Activated T-helper 1 cell treated with anti-CD3 and anti-CD28 coated beads, Interleukin-2, amount 50 U/mL, for 16 hours (primary cell): ENCODE measurements at places on chromosomes 3 and 15.

GRCh38 chr15:57948351-57949289, 116.9 kb downstream of the ALDH1A2 start:
- no peak for DNase-seq

- no peak for DNase-seq
These were observed 121.7 kb downstream of the CHDH start for GRCh38 chr3:53724566-53724965.

GRCh38 chr15:86163816-86164215, 84.1 kb downstream of the AGBL1 start:
- no peak for DNase-seq

DNA sequence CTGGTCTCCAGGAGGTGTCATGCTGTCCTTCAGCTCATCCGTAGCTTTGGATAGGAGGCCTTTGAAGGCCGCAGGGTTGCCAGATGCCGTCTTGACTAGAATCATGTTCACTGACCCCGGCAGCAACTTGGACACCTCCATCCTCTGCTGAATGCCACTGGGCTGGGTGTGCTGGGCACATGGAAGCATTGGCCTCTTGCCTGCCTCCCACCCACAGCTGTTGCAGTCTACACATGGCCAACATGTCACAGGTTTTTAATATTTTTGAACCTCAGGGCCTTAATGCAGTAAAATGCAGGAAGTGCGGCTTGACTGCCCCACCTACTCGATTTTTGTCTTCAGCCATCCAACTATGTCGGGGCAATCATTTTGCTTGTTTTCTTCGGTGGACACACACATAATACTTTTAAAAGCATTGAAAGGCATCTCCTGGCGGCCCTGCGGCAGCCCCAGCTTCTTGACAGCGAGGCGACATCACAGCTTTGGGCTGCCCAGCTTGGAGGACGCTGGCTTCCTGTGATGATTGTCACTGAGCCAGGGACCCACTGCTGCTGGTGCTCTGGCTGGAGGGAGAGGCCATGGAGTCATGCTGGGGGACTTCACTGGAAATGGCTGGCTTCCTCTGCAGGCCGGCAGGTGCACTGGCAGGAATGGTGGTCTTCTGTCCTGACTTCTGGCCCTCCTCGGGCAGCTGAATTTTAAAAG, 31.6 kb upstream of the ACAD9 start:
- DNase-seq: no peak

- no peak for DNase-seq
These were observed 395.2 kb upstream of the TPM1 start for GRCh38 chr15:62647202-62647842.

GRCh38 chr3:117016378-117016777, 306.8 kb downstream of the TUSC7 start:
- DNase-seq: no peak

DNA sequence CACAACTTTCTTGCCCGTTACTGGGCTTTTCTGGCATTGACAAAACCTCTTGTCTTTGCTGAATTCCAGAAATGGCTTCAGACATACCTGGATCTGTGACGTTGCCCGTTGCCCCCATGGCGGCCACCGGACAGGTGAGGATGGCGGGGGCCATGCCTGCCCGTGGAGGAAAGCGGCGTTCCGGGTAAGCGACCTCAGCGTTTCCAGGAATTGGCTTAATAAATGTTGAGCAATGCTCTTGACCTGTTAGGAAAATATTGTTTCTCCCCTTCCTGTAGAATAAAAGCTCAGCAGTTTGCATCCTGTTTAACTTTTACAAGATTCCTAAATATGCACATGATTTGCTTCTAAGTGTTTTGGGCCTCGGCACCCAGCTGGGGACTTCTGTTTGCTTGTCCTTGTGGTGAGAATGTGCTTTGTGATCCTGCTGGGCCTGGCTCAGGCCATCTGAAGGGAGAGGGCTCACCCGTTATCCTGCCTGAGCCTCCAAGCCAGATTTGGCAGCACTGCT, 46.7 kb downstream of the ARNT2 start:
- DNase-seq: no peak

- DNase-seq: no peak
These were observed 80.0 kb upstream of the TMC3 start for GRCh38 chr15:81454024-81454423.

DNA sequence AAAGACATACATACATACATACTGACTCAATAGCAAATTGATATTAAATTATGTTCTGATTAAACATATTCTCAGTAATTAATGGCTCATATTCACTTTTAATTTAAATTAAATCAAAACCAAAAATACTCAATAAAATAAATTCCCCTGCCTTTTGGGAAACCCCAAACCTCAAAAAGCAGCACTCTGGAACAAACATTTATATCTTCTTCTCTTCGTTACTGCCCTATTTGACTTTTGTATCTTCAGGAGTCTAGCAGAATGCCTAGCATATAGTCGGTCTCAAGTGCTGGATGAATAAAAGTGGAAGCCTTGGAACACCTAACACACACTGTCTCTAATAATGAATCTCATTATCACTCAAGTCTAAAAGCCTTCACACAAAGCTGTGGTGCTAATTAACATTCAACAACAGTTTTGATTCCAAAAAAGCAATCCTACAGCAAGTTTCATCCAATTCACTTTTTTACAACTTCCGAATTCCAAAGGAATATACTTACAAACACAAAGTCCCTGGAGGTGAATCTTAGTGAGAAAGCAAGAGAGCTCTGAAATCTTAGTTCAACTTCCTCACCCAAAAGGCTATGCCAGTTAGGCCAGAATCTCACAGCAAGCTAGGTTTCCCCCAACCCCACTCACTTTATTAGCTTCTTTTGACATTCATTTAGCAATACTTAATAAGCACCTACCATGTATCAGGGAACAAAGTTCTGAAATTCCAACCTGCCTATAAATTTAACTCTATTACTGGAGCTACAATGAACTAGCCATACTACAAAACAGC, 35.0 kb downstream of the GSK3B start:
- DNase-seq: no peak

DNA sequence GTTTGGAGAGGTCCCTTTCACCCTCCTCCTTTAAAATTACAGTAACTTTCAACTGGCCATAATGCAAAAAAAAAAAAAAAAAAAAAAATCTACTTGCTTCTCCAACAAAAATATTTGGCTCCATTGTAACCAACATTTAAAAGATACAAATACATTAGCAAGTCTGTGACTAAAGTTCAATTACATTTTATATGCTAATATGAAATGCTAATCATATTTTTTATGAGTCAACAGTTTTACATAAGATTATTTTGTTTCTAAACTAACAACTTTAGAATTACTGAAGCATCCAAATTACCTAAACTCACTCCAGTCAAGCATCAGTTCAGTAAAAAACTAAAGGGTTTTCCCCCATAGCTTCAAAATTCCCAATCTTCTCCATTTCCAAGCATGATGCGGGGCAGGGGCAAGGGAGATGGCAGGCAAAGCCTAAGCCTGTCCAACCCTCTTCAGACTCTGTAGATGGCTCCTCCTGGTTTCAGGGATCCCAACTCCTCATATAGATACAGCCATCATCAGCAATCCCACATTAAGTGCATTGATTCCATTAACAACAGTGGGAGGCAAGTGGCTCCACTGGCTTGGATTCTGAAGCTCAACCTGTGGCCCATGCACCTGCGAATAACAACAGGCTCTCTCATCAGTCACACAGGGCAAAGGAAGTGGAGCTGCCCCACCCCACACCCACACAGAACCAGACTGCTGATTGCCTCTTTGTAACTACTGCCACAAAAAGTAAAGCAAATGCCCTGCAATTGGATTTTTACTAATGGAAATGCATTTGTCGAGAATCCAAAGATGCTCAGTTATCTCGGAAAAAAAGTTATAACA, 15.0 kb downstream of the SFMBT1 start:
- DNase-seq: peak; percentile 17

GRCh38 chr3:190499122-190499521, 14.8 kb upstream of the IL1RAP start:
- no peak for DNase-seq

DNA sequence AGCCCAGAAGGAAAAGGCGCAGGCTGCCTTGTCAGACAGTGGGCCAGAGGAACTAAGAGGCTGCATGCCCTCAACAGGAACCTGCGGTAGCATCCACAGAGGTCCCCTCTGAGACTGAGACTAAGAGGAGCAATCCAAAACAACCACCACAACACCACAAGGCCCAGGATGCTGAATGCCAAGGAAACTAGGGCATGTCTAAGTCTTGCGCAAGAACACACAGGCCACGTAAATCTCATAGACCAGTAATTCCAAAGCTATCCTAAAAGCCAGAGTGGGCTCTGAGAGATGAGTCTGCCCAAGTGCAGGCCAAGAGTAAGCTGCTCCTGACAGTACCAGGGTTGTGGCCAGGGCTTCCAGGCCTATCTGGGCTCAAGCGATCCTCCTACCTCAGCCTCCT, 12.9 kb downstream of the MON1A start:
- no peak for DNase-seq

DNA sequence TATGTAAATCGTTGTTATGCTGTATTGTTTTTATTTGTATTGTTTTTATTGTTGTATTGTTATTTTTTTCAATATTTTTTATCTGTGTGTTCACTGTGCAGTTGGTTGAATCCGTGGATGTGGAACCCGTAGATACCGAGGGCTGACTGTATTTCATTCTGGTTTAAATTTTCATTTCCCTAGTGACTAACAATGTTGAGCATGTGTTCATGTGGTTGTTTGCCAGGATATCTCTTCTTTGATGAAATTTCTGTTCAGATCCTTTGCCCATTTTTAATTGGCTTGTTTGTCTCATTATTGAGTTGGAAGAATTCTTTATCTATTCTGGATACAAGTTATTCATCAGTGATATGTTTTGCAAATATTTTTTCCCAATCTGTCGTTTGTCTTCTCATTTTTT, 29.7 kb downstream of the STOML1 start:
- no peak for DNase-seq

DNA sequence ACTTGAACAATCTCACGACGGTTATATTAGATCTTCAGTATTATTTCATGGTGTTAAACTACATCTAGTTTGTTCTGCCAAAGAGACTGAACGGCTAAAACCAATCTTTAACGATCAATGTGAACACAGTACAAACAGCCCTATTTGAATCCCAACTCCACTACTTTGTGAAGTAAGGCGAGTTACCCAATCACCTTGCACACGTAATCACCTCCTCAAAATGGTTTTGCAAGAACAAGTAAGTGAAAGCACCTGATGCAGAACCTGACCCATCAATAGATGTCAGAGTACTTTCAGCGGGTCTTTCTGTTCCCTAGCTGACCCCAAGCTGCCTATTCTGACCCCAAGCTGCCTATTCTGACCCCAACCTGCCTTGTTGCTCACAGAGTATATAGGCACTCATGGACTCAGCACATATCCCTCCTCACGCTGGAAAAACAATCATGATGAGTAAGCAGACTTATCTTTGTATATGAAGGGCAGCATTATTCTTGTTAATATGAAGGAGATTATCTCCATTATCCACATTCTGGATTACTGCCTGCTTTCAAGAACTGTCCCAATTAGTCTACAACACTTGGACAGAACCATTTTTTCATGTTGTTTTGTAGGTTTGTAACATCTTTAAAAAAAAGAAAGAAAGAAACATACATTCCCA, 3.7 kb downstream of the KPNA1 start:
- no peak for DNase-seq

DNA sequence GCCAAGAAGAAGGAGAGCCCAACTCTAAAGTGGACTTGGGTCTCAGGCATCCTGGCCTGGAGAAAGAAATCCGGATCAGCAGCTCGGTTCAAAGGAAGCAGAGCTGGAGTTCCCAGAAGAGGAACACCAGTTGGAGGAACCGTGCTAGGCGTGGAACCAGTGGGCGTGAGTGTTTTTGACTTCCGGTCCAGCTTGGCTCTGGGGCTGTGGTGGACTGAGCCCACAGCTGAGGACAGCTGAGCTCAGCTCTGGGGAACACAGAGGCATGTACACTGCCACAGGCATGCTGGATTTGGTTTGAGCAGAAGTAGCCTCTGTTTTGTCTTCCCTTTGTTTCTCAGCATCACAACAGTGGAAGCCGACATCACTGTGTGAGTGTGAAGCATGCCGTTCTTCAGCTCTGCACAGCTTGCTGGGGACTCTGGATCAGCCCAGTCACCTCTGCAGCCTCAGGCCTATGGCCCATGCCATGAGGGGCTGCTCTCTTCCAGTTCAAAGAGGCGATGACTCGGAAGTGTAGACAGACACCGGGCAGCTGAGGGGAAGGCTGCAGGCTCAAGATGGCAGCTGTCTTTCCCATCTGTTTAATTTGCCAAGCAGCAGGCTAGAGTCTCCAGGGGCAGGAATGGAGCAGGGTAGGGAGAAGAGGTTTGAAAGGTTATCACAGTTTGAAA, 185.8 kb upstream of the UBE3A start:
- no peak for DNase-seq

DNA sequence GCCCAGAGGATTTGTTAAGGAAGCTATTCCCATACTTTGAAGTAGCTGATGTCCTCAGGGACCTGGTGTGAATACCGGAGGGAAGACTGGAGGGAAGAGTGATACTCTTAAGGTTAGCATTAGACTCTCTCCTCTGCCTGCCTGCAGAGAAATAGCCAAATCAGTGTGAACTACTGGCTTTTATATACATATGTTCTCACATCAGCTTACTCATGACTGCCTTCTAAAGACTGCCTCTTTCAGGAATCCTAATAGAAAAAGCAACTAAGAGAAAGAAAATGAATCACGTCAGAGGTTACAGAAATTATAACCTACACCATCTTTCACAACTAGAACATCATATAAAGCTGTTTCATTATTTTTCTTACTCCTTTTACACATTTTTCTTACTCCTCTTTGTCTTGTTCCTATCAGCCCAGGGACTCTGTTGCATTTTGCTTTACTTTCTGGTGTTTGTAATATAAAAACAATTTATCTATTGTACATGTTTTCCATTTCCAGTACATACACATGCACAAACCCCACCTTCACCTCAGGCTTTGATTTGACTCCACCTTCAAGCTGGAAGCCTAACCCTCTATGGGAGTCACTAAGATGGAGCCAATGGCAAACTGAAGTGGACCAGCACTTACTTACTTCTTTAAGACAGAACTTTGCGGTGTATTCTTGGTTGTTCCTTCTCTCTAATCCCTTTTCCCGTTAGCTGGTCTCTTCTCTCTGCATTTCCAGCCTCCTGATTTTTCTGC, 257.7 kb upstream of the UBE2E1 start:
- no peak for DNase-seq

DNA sequence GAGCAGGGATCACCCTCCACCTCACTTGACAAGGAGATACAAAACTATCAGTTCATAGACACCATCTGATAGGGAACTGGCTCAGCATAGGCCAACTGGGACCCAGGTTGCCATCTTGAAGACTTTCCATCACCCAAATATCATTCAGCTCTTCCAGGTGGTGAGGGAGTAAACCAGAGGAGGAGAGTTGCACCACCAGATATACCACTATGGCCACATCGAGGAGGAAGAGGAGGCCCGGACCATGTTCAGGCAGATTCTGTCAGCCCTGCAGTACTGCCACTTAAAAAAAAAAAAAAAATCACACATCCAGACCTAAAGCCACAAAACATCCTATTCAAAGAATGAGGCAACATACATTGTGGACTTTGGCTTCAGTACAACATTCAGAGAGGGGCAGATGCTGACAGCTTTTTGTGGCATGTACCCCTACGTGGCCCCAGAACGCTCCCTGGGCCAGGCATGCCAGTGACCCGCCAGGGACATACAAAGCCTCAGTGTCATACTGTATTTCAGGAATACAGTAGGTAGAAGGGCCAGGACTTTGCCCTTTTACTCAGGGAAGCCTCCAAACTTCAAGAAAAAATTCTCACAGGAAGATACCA, 18.4 kb upstream of the EMC3 start:
- DNase-seq: no peak

- DNase-seq: no peak
These were observed 706.5 kb upstream of the UBE2E2 start for GRCh38 chr3:22496641-22497040.
